ENCODE measurements at places on chromosomes 12 and 14.

DNA sequence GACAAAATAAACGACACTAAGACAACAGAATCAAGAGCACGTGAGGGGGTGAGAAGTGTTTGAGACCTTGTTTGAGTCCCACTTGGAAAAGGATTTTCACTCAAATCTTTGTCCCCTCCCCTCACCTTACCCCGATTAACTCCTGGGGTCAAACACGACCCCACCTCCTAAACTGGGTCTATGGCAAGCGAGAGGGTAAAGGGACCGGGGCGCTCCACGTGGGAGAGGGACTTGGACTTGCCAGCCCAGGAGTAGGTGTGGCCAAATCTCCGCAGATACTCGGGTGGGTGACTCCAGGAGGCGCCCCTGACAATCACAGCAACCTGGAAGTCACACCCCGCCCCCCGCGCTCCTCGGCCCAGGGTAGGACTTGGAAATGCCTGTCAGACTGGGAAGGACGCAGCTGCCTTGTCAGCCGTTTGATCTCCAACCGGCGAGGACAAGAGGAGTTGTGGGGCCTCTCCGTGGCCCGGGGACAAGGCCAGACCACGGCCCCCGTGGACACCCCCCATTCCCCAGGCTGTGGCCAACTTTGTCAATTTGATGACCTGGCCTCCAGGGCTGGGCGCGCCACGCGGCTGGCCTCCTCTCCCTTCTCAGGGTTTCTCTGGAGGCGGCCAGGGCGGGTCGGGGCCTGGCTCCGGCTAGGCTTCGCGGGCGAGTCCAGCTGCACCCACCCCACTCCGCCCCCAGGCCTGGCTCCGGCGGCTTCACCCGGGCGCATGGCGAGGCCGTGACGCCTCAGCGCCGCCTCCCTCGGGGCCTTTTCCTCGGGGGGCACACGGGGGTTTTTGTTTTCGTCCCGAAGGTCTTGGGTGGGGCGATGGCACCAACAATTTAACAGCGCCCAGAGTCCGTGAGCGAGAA lies 1.1 kb upstream of the BCL11B start:
- DNase-seq = peak; percentile 86

DNA sequence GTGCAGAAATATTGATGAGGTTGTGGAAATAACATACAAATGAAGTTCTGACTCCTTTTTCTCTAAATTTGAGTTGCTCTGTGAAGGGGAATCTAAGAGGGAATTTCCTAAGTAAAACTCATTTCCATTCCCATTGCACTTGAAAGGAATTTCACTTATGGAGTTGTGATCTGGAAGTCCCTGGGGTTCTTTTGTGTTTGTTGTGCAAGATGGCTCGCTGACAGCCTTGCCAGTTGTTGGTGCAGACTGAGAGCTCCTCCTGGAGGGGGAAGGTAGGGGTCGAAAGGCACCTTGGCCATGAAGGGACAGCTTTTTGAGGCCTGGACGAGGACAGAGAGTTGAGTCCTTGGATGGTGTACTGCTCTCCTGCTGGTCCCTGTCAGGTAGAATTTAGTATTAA lies 72.0 kb downstream of the C12orf56 start:
- DNase-seq = no peak

DNA sequence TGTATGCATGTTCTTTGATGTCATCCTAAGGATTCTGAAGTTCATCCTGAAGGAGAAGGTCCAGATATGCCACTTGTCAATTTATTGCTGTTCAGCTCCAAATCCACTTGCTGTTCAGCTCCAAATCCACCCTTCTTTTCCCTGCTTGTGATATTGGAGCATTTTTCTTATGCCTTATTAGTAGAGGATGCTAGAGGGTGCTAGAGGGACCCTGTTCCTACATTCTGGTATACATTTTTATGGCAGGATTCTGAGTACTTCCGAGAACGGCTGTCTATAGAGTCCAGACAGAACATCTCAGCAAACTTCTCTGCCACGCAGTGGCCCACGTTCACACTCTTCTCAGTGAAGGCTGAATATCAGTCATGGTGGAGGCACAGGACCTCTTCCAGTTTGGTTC lies 406.7 kb downstream of the NOVA1 start:
- no peak for DNase-seq

DNA sequence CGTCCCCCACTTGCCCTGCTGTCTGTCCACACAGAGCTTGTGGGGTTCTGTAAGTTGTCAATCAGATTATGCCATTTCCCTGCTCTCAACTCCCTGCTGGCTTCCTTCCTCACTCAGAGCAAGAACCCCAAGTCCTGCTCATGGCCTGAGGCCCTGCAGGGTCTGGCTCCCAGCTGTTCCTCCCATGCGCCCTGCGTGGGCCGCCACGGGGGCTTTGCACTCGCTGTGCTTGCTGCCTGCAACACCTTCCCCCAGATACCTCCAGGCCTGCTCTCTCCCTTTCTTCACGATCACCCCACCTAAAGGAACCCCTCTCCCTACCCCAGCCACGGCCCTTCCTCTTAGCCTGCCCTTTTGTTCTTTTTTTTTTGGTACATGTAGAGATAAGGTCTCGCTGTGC lies 234.6 kb downstream of the AACS start:
- DNase-seq = no peak

- no peak for DNase-seq
These were observed 58.3 kb upstream of the NR2C1 start for GRCh38 chr12:95131589-95132340.

- no peak for DNase-seq
These were observed 314.5 kb downstream of the ALG10 start for GRCh38 chr12:34336619-34337465.

- no peak for DNase-seq
These were observed 35.2 kb upstream of the RIC8B start for GRCh38 chr12:106739318-106739717.

DNA sequence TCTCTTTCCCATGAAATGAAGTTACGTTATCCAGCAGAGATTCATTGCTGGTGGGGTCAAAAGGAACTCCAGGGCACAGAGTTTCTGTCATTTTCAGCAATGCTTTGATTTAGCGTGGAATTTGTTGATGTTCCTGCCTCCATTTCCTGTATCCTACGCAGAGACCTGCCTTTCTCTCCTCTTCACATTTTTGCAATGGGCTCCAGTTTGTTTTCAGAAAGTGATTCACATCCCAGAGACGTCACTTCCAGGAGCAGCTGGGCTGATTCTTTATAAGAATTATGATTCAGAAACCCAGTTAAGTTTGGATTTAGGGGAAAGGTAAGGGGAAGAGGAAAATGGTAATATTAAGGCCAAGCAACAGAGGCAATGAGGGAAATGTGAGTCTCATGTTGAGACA lies 11.6 kb downstream of the RNASE10 start:
- no peak for DNase-seq

DNA sequence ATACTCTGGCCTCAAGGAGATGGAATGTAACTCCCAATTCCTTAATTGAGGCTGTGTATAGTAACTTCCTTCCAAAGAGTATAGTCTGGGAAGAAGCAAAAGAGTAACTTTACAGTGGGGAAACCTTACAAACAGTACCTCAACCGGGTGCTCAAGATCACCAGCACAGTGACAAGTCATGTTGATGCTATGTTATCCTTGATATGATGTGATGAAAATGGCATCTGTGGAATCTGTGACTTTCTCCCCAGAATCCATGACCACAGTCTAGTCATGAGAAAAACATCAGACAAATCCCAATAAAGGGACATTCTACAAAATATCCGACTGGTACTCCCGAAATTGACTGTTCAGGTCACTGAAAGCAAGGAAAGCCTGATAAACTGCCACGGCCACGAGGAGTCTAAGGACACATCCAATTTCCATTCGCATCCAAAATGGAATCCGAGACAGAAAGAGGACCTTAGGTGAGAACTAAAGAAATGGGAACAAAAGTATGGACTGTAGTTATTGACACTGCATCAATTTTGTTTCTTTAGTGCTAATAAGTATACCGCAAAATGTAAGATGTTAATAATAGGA lies 97.3 kb upstream of the FRMD6 start:
- DNase-seq = no peak

GRCh38 chr14:93299416-93299815 lies 33.4 kb downstream of the BTBD7 start:
- DNase-seq = no peak
